NCI-H2171 (cell line): ENCODE measurements at places on chromosomes 5 and 9.

GRCh38 chr5:168796000-168796399, 216.8 kb upstream of the PANK3 start:
- no peak for DNase-seq

DNA sequence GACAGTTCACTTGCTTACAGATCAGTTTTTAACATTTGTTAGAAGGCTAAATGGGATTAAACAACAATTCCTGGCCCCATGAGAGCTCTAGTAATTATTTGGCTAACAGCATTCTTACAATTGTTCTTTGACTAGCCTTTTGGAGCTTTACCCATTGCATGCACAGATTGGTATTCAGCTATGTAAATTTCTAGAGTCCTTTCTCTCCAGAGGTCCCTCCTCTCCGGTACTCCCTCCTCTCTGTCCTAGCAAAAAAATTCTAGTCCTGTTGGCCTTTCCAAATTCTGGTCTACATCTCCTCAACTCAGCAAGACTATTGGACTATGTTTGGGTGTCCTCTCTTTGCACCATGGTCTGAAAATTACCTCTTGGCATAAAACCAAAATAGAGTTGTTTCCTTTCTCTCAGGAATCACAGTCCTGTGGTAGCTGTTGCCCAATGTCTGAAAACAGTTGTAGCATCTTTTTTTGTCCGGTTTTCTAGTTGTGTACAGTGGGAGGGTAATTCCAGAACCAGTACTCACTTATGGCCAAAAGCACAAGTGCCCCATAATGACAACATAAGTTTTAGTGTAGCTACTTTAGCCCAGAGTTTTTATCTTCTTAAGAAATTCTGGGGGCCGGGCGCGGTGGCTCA, 18.1 kb downstream of the SAR1B start:
- DNase-seq = no peak

- DNase-seq = peak; percentile 13
These were observed 187.6 kb upstream of the S1PR3 start for GRCh38 chr9:88803546-88804253.

DNA sequence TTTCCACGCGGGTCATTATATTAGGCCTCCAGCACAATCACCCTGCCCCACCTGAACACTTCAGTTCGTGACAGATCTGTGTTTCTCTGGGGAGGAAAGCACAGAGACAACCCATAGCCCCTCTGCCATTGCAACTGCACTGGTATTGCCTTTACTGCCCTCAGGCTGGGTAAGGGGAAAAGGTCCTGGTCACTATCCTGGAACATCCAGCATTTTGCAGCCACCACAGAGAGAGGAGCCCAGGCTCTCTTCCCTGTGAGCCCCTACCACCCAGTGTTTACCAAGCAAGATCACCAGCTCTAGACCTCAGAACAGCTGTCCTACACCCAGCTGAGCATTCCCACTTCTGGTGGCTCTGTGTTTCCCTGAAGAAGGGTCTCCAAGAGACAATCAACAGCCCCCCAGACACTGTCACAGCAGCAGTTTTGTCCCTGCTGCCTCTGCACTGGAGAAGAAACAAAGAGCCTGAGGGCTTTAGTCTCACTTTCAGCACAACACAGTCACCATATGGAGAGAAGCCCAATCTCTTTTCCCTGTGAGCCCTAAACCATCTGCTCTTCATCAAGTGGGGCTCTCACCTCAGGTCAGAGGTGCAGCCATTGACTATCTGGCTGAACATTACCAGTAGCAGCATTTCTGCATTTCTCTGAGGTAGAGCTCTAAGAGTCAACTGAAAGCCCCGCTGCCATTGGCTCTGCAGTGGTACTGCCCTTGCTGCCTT, 655.2 kb upstream of the FAM174A start:
- DNase-seq = no peak

DNA sequence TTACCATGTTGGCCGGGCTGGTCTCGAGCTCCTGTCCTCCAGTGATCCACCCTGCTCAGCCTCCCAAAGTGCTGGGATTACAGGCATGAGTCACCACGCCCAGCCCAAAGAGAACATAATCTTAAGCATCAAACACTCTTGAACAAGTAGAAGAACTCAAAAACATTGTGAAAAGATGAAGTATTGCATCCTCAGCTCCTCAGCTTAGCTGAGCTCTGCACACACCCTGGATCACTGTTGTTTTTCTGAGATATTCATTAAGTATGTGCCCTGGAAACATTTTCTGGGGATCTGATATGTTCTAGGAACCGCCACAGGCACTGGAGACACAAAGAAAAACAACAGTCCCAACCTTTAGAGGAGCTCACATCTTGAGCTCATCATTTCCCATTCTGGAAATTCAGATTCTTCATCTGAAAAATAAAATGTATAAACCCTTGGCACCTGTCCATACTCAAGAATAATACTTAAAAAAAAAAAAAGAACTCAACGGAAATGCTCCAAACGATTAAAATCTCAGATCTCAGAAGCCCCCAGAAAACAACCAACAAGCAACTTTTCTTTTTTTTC, 62.2 kb upstream of the ZNF462 start:
- no peak for DNase-seq

- DNase-seq = no peak
These were observed 83.3 kb downstream of the ZNF608 start for GRCh38 chr5:124663101-124663506.

DNA sequence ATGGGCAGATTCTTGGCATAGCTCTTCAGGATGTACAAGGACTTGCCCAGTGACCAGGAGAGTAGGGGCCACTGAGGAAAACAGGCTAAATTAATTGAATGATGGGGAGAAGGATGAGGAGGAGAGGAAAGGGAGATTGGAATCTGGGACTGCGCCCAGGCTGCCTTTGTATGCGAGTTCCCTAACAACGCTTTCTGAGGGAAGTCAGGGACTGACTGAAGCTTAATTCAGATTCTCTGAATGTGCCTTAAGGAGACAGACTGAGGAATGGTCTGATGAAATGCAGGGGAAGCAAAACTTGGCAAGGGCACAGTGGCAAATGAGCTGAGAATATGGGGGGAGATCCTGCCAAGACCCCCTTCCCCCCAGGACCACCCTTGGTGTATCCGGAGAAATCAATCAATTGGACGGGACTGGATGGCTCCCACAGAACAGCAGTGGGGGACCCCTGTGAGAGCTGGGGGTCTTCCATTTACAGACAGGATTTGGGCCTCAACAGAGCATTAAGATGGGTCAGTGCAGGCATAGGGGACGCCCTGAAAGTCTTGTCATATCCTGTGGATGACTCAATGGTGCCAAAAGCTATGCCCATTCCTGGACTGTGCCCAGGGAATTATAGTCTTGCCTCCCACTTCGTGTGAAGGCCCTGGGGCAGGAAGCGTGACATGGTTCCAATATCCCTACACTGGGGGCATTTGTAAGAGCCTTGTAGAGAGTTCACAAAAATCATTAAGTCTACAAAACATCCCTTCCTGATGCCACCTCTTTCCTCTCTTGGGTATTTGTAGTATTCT, 215.5 kb upstream of the TNC start:
- DNase-seq = no peak
